ENCODE measurements at places on chromosomes 11 and 22.

DNA sequence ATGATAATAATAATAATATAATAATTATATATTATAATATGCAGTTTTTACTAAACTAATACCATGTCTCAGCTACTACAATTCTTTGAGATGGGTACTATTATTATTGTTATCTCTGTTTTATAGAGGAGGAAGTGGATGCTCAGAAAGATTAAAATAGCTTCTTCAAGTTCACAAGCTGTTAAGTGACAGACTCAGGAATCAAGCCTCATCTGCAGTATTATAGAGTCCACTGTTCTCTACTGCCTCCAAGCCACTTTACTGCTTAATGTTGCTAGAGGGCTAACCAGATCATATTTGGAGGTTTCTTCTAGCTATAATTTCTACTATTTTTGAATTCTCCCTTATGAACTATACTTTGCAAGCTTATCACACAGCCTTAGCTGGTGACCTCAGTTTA, 62.7 kb downstream of the CSTPP1 start:
- no peak for DNase-seq

GRCh38 chr22:44483878-44484277, 14.2 kb downstream of the RTL6 start:
- no peak for DNase-seq

- no peak for DNase-seq
Observed at GRCh38 chr22:28245579-28246224, 326.6 kb upstream of the PITPNB start.

DNA sequence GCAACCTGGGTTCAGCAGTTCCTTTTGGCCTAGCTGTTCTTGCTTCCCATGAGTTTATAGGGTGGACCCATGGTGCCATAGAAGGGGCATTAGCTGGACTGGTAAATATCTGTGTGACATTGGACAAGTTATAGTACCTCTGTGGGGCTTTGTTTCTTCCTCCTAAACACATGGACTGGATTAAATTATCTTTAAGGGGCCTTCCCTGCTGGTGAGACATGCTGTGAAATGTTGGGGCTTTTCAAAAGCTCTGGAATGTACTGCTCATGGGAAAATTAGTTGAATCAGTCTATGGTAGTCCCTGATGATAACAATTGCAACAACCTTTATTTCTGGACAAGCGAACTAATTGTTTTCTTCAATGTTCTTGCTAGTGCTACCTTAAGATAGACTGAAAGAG, 276.2 kb downstream of the BLID start:
- DNase-seq, result no peak

GRCh38 chr11:134711588-134711987, 299.5 kb upstream of the B3GAT1 start:
- DNase-seq, result no peak

DNA sequence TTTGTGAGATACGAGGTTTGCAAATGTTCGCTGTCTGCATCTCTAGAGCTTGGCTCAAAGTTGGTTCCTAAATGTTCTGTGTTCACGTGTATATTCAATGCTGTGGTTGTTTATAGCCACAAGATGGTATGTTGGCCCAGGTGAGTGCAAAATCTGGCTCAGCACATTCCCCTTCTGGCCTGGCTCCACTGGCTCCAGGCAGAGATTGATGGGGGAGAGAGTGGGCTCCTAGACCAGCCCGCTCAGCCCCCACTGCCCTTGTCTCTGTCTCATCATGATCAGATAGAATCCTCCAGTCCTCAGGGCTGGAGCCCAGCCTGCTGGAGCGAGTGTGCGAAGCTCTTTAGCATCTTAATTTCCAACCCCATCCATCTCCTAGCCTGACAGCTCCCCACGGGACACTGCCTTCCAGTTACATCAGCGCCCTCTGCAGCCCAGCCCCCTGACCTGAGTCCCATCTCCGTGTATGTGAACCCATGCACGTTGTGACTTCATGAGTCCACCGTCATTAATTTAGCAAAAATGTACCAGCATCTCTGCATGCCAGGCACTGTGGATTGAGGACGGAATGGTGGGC, 2.0 kb downstream of the P2RX3 start:
- no peak for DNase-seq

GRCh38 chr11:26244207-26244606, 87.7 kb upstream of the ANO3 start:
- no peak for DNase-seq

- DNase-seq, result peak; percentile 75
Observed at GRCh38 chr11:117807482-117808327, 10.7 kb upstream of the DSCAML1 start.

- DNase-seq, result peak; percentile 59
Observed at GRCh38 chr22:30005213-30005857, 74.9 kb upstream of the HORMAD2 start.

DNA sequence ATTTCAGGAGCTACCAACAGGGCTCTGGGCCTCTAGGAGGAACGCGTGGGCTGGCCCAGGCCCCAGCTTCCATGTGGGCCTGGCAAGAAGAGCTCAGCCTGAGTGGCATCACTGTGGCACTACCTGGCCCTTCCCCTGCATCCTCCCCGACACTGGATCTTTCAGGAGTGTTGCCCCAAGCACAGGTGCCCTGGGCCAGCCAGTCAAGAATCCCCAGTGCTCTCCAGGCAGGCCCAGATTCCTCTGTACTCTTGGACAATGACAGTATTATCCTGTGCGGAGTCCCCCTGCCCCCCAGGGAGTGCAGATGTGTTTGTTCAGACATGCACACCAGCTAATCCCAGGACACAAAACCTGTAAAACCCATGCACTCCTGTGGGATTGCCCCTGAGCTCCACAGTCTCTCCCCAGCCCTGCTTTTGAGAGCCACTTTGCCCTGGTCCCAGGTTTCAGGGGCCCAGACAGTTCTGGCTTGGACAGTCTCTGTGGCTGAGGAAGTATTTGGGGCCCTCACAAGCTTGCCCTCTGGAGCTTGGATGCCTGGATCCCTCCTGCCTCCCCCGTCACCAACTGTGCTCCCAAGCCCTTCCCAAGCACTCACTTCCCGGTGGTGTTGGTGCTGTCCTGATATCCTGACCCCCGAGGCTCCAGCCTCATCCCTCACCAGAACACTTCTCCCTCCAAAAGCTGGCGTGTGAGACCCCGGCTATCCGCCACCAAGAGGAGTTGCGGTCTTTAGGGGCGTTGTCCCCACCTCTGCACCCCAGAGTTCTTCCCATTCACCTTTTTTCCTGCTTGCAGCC, 39.9 kb downstream of the KCNC1 start:
- no peak for DNase-seq
